MG63 (cell line): ENCODE measurements at places on chromosomes 16 and 17. TPM values are rescaled to one million over a fixed set of nuclear protein-coding genes. Genes with fewer than 3 reads are reported as not detected.

DNA sequence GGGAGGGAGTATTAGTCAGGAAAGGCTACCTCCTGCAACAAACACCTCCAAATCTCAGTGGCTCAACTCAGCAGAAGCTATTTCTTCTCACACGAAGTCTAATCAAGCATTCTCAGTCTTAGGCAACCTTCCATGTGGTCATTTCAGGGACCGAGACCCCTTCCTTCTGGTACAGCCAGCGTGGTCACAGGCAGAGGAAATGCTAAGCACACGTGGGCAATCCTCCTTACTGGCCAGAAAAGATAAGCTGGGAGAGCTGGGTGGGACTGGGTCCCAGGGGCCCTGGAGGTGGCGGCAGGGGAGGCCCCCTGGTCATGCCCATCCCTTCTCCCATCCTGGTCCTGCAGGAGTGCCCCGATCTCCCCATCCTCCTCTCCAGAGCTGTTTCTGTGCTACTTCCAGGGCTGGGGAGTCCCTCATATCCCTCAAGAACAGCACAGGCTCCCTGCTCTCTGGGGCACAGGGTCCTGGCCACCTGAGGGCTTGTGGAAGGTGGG is 5.7 kb upstream of the CX3CL1 start:
- DNase-seq: no peak

The SLC13A2 gene
- not detected in 2 replicates for total RNA-seq

The PRSS33 gene
- not detected in 2 replicates for total RNA-seq

DNA sequence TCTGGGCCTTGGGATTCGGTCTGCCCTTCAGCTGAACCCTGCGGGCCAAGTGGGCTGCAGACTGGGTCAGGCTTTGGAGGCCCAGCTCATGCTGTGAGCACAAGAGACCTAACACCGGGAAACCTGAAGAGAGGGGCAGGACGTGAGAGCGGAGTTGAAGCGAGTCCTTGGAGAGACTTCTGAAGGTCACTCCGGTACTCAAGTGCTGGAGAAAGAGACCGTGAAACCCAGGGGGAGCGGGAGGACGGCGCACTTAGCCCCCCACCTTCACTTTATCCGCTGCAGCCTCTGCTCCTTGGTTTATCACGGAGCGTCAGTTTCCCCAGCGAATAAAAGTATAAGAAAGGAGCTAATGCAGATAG is 361 bp downstream of the UQCRC2 start:
- DNase-seq: no peak

The TMEM208 gene
- 27.1 and 33.2 TPM in 2 replicates for total RNA-seq

DNA sequence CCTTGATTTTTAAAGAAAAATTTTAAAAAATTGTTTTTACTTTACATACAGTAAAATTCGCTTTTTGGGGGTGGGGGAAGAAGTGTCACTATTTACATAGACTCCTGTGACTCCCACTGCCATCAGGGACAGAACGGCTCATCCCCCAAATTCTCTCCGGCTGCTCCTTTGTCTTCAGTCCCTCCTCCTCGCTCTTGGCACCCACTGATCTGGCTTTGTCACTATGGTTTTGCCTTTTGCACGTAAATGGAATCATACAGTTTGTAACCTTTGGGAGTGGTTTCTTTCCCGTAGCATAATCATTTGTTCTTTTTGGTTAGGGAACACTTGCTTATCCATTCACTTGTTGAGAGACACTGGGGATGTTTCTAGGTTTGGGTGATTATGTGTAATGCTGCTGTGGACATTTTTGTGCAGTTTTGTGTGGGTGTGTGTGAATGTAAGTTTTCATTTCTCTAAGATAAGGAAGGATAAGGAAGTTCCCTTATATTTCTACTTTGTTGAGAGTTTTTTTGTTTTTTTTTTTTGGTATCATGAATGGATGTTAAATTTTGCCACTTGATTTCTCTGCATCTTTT is 27.4 kb downstream of the RAB11FIP4 start:
- no peak for DNase-seq

The PRSS22 gene
- not detected in 2 replicates for total RNA-seq

The RBL2 gene
- 38.0 and 50.8 TPM in 2 replicates for total RNA-seq

- no peak for DNase-seq
Observed at GRCh38 chr16:65136681-65137080, 14.8 kb upstream of the CDH11 start.

The ESRP2 gene
- total RNA-seq: 0.36 TPM in 1 of 2 replicates, not detected in the other

The SLC6A2 gene
- not detected in 2 replicates for total RNA-seq

DNA sequence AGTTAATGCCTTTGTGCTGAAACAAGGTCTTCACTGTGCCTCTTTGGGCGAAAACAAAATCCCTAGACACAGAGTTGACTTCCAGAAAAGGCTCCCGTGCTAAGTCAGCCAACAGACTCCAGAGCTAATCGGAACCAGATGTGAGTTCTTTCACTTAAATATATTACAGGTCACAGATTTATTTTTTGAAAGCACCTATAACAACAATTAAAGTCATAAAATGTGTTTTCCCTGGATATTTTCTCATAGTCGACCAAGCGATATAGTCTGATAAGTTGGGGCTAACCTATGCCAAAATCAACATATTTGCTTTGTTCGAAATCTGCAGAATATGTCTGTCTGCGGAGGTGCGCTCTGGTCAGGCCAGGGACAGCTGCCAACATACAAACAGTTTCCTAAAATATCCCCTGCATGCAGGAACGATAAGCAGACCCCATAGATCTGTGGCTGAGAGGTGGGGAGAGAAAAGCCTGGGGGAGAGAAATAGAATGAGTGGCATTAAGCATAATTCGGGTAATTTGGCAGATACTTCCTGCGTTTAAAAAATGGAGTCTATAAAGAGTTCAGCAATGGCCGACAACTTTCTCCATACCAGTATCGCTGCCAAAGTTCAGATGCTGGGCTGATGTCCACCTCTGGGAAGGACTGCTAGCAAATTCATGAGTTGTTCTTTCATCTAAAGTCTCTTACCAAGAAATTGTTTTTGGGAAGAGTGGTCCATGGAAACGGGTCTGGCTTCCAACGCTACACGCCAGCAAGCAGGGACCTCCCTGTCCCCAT is 50.8 kb upstream of the MYH10 start:
- DNase-seq: no peak

GRCh38 chr16:14569213-14569612 is 60.8 kb downstream of the PARN start:
- DNase-seq: no peak

DNA sequence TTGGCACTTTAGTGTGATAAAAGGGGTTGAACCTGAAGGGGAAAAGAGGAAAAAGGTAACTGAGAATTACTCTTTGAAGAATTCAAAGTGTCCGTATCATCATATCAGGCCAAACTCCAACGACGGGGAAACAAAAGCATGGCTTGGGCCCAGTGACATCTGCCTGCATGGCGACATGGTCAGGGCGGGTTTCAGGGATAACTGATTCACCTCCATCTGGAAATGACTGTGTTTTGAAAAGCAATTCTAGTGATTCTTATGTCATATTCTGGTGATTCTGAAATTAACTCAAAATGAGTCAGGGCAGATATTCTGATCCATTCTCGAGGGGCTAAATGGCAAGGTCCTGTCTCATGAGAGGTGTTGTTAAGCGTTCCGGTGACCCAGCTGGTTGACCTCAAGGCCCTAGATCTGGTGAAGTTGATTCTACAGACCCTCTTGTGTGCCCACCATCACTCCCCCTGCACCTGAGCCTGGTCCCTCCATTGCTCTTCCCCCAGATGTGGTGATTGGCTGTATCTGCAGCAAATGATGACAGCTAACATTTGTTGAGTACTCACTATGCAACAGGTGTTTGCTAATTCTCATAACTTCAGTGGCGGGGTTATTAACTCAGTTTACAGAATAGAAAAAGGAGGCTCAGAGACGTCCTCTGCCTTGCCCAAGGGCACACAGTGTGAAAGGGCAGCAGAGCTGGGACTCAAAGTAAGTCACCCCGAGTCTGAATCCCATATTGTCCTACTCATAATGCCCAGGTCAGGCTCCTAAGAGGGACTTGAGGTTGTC is 251.8 kb downstream of the MAF start:
- no peak for DNase-seq

The TMIGD1 gene
- not detected in 2 replicates for total RNA-seq

The DNAH3 gene
- not detected in 2 replicates for total RNA-seq

DNA sequence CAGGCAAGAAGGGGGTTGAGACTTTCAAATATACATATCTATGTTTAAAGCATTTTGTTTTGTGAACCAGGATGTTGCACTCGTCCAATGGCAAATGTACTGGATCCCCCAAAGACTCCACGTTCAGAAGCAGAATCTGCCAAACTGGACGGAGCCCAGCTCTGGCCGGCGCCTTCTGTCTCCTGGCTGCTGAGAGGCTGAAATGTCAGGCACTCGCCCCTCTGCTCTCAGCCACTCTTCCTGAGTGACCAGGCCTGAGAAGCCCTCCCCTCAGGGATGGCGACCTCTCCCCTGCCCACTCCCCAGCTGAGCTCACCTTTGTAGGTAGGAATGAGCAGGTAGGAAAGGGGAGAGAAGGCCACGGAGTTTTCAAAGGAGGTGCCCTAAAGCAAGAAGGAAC is 187.5 kb upstream of the FOXF1 start:
- DNase-seq: no peak

The IL34 gene
- total RNA-seq: 1.4 and 2.2 TPM in 2 replicates

DNA sequence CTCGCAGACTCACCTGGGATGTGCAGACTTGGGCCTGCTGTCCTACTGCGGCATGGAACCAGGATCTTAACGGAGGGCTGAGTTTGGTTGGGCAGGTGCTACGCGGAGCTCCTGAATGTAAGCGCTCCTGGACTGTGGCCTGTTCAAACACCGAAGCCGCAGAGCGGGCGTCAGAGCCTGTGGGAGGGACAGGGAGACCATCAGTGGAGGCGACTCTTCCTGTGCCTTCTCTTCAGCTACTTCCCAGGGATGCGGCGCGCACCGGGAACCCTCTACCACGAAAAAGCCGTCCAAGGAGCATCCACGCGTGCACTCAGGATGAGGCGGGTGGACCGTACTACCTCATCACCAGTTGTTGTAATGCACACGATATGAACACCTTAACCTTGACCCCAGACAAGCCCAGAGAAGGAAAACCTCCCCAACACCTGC is 2.0 kb downstream of the USP36 start:
- DNase-seq: no peak

The ABCC11 gene
- not detected in 2 replicates for total RNA-seq

- DNase-seq: peak; percentile 56
Observed at GRCh38 chr16:12067714-12068401, 91.3 kb downstream of the SNX29 start.

The TSPOAP1 gene
- total RNA-seq: 7.0 and 31.1 TPM in 2 replicates

The TBC1D3B gene
- total RNA-seq: not detected in 2 replicates

- DNase-seq: no peak
Observed at GRCh38 chr17:54307351-54307750, 484.6 kb downstream of the KIF2B start.

The NHLRC4 gene
- total RNA-seq: not detected in 2 replicates

The KRT23 gene
- 0.07 TPM in 1 of 2 replicates, not detected in the other for total RNA-seq

The SNX20 gene
- not detected in 2 replicates for total RNA-seq

The ITGB4 gene
- not detected in 2 replicates for total RNA-seq

DNA sequence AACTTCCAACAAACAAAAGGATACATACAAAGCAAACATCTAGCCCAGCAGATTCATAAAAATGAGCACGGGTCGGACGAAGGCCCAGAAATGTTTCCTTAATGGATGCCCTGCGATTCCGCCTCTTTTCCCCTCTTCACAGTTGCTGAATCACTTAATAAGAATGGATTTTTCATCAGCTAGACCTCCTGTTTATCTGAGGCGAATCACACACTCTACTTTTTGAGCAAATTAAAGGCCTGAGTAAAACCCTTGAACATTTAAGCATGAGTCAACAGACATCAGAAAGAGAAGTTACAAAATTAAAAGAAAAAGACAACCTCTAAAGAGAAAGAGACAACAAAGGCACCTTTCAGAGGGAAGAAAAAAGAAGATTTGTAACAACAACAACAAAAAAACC is 44.7 kb downstream of the HS3ST3A1 start:
- DNase-seq: no peak

DNA sequence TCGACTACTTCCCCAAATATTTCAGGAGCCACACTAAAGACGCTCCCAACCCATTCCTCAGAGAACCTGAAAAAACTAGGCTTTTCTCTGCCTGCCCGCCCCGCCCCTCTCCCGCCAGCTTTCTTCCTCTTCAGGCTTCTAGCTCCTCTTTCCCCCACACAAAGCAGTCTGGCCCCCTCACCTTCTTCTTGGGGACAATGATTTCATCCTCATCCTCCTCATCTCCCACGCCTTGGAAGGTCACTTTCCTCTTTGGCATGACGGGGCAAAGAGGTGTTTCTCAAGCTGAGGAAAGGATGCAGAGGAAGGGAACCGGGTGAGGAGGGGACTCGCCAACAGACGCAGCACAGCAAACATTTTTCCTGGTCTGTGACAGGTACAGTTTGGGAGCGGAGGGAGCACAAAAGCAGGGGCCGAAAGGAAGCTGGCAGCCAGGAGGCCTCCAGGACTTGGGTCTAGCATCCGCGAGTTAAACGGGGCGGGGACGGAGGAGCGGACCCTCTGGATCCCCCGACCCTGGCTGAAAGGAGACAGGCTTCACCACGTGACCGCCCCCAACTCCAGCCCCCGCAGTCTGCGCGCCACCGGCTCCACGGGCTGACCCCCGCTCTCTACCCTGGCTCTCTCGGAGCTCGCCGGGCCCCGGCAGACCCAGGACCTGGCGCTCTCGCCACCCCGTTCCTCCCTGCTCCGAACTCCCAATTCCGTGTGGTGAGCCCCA is 525 bp downstream of the CD2BP2 start:
- no peak for DNase-seq

The AANAT gene
- total RNA-seq: not detected in 2 replicates

GRCh38 chr16:50744881-50745280 is 3.0 kb downstream of the CYLD start:
- DNase-seq: no peak

DNA sequence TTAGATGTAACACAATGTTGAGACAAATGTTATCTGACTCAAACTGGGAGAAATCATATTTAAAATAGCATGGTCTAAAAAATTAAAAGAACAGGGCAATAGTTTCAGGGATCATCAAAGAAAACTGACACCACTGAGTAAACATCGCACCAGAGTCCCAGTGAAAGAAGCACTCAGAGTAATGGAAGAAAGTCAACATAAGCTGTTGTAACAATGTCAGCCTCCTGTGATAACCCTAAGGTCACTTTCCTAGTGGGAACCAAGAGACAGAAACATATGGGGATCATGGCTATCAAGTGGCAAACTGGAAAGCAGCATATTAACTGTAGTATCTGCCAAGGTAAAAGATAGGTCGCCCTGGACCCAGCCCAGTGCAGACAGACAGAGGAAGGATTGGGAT is 160.8 kb downstream of the CA10 start:
- DNase-seq: no peak

DNA sequence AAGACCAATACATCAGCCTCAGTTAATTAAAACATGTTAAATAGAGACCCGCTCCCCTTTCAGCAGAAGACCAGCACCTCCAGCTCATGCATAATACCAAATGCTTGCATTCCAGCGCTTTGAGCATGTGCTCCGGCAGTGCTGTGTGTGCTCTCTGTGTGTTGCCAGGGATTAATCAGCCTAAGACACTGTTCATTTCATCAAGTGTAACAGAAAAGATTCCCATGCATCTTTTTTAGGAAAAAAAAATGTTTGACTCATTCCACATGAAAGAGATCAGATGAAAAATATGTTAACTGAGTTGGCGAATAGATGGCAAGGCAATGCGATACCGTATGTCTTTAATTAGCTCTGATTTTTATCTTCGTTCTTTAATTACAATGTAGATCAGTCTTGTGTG is 187.6 kb downstream of the RPTOR start:
- no peak for DNase-seq

The PPY gene
- total RNA-seq: not detected in 2 replicates
